ENCODE measurements at places on chromosomes 1 and 21.

DNA sequence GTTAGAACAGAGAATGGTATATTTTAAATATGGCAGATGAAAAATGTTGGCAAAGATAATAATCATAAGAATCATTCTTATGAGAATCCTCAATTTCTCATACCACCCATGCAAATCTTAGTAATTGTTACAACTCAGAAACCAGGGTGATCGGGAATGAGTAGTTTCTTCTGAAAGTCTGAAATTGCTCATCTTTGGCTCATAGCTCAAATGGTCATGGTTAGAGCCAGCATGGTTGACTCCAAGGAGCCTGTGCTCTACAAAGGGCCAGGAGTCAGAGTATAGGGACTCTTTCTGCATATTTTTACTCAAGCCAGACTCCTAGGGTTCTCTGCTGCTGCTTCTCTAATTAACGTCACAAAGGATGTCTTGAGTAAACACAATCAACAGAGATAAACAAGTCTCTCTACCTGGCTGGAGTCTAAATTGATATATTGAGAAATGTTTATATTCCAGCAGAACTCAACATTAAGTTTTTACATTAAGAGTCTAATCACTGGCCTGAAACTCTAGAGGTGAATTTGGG, 1.9 kb upstream of the ETV3 start:
- DNase-seq, result no peak

DNA sequence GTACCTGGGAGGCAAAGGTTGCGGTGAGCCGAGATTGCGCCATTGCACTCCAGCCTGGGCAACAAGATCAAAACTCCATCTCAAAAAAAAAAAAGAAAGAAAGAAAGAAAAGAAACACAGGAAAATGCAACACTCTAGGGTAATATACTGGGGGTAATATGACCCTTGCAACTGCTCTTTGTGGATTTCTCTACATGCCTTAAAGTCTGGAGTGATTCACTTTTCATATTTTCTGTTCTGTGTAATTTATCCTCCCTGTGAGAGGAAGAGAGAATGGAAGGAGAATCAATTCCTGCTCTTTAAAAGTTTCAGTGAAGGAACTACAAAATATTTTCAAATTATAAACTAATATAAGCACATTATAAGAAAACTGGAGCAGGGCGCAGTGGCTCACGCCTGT, 22.7 kb downstream of the RIT1 start:
- no peak for DNase-seq

DNA sequence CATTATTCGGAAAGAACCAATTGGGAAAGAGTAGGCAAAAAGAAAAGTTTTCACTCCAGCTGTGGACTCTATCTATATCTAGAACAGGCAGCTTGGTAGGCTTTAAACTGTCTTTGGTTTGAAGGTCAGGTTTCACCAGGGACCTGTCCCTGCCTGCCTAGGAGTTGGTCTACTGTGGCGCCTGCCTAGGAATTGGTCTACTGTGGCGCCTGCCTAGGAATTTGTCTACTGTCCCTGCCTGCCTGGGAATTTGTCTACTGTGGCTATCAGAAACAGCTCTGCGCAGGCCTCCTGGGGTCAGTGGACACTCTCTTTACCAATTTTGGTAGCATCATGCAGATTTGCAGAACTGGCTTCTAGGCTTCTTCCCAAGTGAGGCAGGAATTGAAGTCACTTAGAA, 13.8 kb downstream of the USP25 start:
- no peak for DNase-seq

GRCh38 chr21:25845729-25846256, 111.0 kb downstream of the GABPA start:
- DNase-seq, result no peak

Data from right atrium auricular region (tissue), 2 donors.